Neural progenitor cell (in vitro differentiated cells): ENCODE measurements at places on chromosomes 13 and 19. TPM values are rescaled to one million over a fixed set of nuclear protein-coding genes. Genes with fewer than 3 reads are reported as not detected.

The FUT1 gene
- 2.9 and 5.1 TPM in 2 replicates for total RNA-seq

GRCh38 chr13:32432856-32433255 lies 4.9 kb upstream of the N4BP2L1 start:
- no peak for DNase-seq
- no peaks in the 10 kb centered on the region for H3K36me3 ChIP-seq
- H3K4me3 ChIP-seq, result no peak overlapping the region

DNA sequence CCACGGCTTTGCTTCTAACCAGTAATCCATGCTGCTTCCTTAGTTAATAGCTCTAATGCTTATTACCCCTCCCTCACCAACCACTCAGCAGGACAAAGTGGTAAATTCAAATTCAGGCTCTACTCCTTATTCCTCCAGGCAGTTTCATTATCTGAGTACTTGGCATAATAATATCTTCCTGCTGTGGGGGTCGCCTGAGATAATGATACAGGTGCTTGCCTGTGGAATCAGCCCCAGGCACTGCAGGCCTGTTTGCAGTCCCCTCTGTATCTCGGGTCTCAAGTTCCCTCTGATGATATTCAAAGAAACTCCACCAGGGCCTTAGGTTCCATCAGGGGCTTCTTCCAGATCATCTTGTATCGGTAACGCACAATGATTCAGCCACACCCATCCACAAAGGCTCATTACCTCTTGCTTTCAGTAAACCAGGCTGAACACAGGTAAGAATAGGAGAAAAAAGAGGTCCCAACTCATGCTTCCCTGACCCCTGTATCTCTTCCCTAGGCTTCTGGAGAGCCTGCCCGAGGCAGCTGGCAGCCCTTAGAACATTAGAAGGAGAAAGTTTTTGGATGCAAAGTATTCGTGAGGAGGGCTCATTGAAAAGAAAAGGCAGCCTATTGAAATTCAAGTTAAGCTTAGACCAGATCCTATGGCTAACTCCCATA lies 14.3 kb upstream of the FOXO1 start:
- no peak overlapping the region for H3K27ac ChIP-seq
- no peaks in the 10 kb centered on the region for H3K27me3 ChIP-seq
- DNase-seq, result no peak
- no peak overlapping the region for H3K4me3 ChIP-seq
- H3K36me3 ChIP-seq, result no peaks in the 10 kb centered on the region
- no peaks in the 10 kb centered on the region for H3K4me1 ChIP-seq

GRCh38 chr13:28181413-28181812 lies 43.1 kb downstream of the PAN3 start:
- H3K27ac ChIP-seq, result no peak overlapping the region
- no peak overlapping the region for H3K4me3 ChIP-seq
- peaks cover 11% of the 10 kb centered on the region for H3K36me3 ChIP-seq
- H3K4me1 ChIP-seq, result peaks cover 17% of the 10 kb centered on the region

DNA sequence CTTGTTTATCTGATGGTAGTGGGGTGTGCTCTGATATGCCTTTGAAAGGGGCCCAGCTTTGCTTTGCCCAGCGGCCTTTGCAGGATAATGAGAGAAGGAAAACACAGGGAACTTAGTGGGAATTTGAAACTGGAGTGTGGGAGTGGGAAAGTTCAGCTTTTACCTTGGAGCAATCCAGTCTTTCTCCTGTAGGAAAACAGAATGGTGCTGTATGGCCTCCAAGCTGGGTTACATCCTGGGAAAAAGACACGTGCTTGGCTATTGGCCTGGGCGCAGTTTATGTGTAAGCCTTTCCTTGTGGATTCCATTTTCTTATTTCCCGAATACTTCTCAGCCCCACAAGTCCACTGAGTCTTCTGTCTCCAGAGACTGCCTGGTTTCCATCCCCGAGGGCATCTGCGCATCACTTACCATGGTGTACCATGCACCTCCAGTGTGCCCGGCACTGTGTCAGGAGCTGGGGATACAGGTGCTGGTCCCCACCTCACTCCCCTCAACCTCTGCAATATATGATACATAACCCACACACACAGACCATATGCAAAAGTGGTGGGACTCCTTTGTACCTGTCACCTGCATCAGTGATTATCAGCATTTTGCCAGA lies 31.5 kb downstream of the ACTN4 start:
- no peak overlapping the region for H3K27ac ChIP-seq
- no peaks in the 10 kb centered on the region for H3K27me3 ChIP-seq
- H3K4me1 ChIP-seq, result peaks cover 9% of the 10 kb centered on the region
- no peaks in the 10 kb centered on the region for H3K36me3 ChIP-seq
- H3K4me3 ChIP-seq, result no peak overlapping the region
- no peak for DNase-seq

The ZNF729 gene
- total RNA-seq, result not detected in 2 replicates

The ASPDH gene
- total RNA-seq, result not detected in 2 replicates

GRCh38 chr19:18155095-18156087 lies 2.4 kb downstream of the PIK3R2 start:
- H3K4me3 ChIP-seq, result no peak overlapping the region
- no peaks in the 10 kb centered on the region for H3K36me3 ChIP-seq
- no peaks in the 10 kb centered on the region for H3K27me3 ChIP-seq
- no peak for DNase-seq
- H3K27ac ChIP-seq, result no peak overlapping the region

DNA sequence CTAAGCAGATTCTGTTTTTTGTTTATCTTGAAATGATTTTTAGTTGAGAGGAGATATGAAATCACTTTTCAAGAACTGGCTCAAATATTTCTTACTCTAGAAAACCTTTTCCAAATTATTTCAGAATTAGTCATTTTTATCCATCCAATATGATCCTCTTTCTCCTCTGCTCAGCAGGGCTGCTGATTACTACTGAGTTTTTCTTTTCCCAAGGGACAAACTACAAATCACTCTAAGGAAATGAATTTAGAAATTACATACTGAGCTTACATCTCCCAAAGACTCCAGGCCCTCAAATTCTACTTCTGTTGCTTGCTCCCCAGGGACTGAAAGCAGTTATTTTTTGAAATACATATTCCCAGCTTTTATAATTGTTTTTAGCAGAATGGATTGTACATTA lies 87.4 kb upstream of the UFM1 start:
- no peak overlapping the region for H3K4me3 ChIP-seq
- DNase-seq, result no peak
- no peak overlapping the region for H3K27ac ChIP-seq

DNA sequence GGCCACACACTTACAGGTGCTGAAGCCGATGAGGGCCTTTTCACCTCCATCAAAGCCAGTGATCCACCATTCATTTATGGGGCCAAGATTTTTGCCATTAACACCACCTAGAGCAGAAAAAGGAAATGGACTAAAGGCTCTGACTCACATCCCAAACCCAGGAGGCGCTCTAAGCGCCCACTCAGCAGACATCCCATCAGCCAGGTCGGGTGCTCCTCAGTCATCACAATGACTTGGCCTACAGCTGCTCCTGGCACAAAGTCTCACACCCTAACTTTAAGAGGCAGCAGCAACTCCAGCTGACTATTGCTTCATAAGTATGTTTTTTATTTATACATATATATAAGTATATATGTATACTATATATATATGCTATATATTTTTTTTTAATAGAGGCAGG lies 36.1 kb upstream of the EIF3G start:
- no peaks in the 10 kb centered on the region for H3K4me1 ChIP-seq
- H3K27me3 ChIP-seq, result no peaks in the 10 kb centered on the region
- no peak overlapping the region for H3K4me3 ChIP-seq
- H3K27ac ChIP-seq, result no peak overlapping the region
- peaks cover 10% of the 10 kb centered on the region for H3K36me3 ChIP-seq

- no peak overlapping the region for H3K4me3 ChIP-seq
- H3K4me1 ChIP-seq, result peaks cover 10% of the 10 kb centered on the region
- DNase-seq, result peak; percentile 22
- H3K27me3 ChIP-seq, result no peaks in the 10 kb centered on the region
- H3K36me3 ChIP-seq, result no peaks in the 10 kb centered on the region
Measured at GRCh38 chr13:106078191-106078590, 457.3 kb downstream of the EFNB2 start.

DNA sequence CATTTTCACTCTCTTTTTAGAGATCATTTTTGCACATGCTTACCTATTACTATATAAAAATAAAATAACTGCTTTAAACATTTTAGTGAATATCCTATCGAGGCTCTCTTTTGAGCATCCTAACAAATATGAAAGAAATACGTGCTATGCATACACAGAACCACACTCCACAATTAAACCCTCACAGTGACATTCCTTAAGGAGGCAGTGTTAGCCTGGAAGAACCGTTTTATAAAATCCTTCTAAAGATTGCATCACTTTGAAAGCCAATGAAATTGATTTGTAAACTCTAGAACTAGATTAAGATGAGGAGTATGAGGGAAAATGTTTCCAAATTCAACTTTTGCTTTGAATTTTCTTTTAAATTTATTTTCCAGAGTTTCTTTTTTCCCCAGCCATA lies 11.1 kb upstream of the ENOX1 start:
- no peaks in the 10 kb centered on the region for H3K36me3 ChIP-seq
- no peaks in the 10 kb centered on the region for H3K4me1 ChIP-seq
- no peak for DNase-seq

DNA sequence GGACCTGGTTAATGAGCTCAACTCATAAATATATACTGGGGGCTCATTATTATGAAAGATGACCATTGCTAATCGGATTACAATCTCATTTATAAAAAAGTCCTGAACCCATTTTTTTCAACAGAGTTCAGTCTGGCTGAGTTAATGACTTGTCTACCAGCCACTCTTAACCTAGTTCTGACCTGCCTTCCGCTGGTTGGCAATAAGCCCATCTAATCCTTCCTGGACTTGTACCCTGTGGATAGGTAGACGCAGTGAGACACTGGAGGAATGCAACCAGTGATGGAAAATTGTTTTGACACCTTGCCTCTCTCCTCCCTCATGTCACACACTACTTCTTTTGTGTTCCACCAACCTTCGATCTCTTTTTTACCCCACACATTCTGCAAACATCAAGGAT lies 279.9 kb downstream of the FOXO1 start:
- no peaks in the 10 kb centered on the region for H3K36me3 ChIP-seq
- H3K27me3 ChIP-seq, result no peaks in the 10 kb centered on the region
- no peak overlapping the region for H3K4me3 ChIP-seq
- DNase-seq, result no peak
- H3K27ac ChIP-seq, result no peak overlapping the region

DNA sequence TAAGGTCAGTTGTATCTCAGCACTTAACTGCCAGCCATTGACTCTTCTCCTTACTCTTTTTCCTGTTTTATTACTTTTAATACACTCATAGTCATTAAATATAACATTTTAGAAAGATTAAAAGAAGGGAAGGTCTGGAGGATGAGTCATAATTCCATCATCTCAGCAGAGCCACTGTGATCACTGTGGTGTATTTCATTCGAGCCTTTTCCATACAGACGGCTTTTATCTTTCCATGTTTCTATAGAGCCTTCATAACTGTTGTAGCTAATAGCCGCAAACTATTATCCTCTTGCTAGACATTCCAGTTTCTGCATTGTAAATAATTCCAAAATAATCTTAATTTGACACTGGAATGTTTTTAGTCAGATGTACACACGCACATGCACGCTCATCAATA lies 4.7 kb upstream of the FLT1 start:
- DNase-seq, result no peak
- H3K27me3 ChIP-seq, result peaks cover 44% of the 10 kb centered on the region
- no peak overlapping the region for H3K4me3 ChIP-seq
- H3K4me1 ChIP-seq, result no peaks in the 10 kb centered on the region
- H3K36me3 ChIP-seq, result no peaks in the 10 kb centered on the region

GRCh38 chr19:58460039-58460438 lies 6.8 kb upstream of the ZNF324 start:
- no peaks in the 10 kb centered on the region for H3K4me1 ChIP-seq
- DNase-seq, result no peak
- no peaks in the 10 kb centered on the region for H3K36me3 ChIP-seq
- H3K27me3 ChIP-seq, result no peaks in the 10 kb centered on the region

DNA sequence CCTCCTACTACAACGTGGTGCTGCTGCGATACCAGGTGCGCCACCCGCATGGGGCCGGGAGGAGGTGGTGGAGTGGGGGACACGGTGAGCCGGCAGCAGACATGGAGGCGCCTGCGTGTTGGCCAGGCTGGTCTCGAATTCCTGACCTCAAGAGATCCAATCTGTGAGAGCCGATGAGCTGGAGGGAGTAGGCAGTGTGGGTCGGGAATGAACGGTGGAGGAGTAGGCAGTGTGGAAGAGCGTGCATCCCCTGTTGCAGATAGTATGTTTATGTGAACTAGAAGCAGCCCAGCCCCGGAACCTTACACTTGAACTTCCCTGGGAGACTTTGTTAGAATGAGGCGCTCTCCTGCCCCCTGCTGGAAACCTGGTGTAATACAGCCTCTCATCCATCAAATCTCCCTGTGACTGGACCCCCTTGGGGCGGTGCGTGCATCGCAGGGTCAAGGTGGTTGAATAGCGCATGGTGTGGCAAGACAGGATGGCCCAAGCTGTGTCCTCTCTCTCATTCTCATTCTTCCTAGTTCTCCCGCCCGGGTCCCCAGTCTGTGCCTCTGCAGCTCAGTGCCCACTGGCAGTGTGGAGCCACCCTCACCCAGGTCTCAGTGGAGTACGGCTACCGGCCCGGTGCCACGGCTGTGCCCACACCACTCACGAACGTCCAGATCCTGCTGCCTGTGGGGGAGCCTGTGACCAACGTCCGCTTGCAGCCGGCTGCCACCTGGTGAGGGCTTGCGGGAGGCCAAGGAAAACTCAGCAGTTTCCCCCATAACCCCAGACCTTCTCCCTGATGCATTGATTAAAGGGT lies 10.5 kb upstream of the B3GNT3 start:
- no peak overlapping the region for H3K4me3 ChIP-seq
- H3K27me3 ChIP-seq, result no peaks in the 10 kb centered on the region
- H3K4me1 ChIP-seq, result no peaks in the 10 kb centered on the region
- peak; percentile 59 for DNase-seq
- H3K36me3 ChIP-seq, result no peaks in the 10 kb centered on the region

The IL12RB1 gene
- total RNA-seq, result not detected in 2 replicates

- H3K4me3 ChIP-seq, result no peak overlapping the region
- no peaks in the 10 kb centered on the region for H3K27me3 ChIP-seq
- H3K36me3 ChIP-seq, result no peaks in the 10 kb centered on the region
- peaks cover 14% of the 10 kb centered on the region for H3K4me1 ChIP-seq
- no peak for DNase-seq
- H3K27ac ChIP-seq, result no peak overlapping the region
Measured at GRCh38 chr13:43356567-43356966, 333.2 kb downstream of the DNAJC15 start.

The GPATCH1 gene
- 6.4 and 7.0 TPM in 2 replicates for total RNA-seq

- H3K4me3 ChIP-seq, result no peak overlapping the region
- no peaks in the 10 kb centered on the region for H3K27me3 ChIP-seq
- no peaks in the 10 kb centered on the region for H3K4me1 ChIP-seq
- no peaks in the 10 kb centered on the region for H3K36me3 ChIP-seq
- DNase-seq, result no peak
Measured at GRCh38 chr13:42497798-42498197, 76.2 kb upstream of the TNFSF11 start.

DNA sequence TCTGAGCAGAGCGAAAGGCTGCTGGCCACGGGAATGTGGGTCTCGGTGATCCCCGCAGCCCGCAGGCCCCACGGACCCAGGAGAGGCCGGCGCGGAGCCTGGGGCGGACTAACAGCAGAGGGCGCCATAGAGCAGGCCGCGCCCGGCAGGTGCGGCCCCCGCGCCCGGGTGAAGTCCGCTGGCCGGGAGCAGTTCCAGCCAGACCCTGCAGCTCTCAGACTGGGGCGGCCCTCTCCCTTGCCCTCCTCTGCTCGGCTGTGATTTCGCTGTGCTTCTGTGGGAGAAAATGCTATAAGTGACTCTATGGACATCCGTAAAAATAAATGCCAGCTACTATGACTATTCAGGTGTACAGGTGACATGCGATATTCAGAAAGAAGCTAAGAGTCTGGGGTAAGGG lies 37.7 kb downstream of the GSX1 start:
- DNase-seq, result peak; percentile 88
- no peaks in the 10 kb centered on the region for H3K4me1 ChIP-seq
- no peaks in the 10 kb centered on the region for H3K36me3 ChIP-seq
- H3K4me3 ChIP-seq, result no peak overlapping the region
- H3K27ac ChIP-seq, result no peak overlapping the region
- peaks cover 100% of the 10 kb centered on the region for H3K27me3 ChIP-seq
